Suppressor macrophage treated with lipopolysaccharide for 1 hour (primary cell): ENCODE measurements at places on chromosomes 2 and 18.

- peak; percentile 90 for DNase-seq
Observed at GRCh38 chr18:10499230-10499629, 26.6 kb upstream of the NAPG start.

DNA sequence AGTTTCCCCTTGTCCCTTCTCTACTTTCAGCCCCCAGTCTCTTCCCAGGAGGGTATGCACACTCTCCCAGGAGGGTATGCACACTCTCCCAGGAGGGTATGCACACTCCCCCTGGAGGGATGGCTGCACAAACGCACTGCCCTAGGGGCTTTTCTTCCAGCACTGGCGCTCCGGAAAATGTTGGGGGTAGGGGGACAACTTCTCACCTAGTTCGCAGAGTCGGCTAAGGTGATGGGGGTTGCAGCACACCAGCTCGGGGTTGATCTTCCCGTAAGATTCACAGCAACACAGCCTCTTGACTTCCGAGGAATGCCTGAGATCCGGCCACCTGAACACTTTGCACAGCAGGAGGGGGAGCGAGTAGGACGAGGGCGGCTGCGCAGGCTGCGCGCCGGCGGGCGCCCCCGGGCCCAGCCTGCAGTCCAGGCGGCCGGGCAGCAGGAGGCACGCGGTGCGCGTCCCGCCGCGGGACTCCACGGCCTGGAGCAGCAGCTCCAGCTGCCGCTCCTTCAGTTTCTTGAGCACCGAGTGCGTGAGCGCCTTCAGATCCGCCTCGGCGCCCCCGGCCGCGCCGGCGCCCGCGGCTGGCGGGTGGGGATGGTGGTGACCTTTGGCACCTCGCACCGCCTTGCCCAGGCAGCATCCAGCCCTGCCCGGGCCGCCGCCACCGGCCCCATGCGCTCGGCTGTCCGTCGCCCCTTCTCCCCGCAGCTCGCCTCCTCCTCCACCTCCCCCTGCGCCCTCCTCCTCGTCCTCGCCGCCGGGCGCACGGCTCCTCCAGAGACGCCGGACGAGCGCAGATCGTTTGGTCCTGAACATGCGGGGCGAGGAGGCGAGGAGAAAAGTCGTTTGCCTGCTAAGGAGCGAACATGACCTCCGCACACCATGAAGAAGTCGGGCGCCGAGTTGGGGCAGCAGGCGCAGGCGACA is 894 bp downstream of the SMAD7 start:
- DNase-seq: peak; percentile 67

- DNase-seq: no peak
Observed at GRCh38 chr2:175838979-175839378, 163.1 kb downstream of the LNPK start.

DNA sequence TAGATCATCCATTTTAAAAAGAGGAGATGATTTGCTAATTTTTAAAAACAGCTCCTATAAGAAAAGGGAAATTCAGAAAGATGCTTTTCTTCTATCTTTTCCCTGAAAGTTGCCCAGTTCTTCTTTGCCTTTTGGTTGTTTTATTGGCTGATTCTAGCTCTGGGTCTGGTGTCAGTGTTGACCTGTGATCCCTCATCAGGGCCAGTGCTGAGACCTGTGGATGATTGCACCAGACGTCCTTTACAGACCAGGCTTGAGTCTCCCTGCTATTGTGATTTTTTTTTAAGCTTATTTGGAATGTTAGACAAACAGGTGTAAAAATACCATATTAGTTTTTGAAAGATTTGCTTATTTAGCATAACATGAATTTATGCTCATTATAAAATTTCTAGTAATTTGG is 88.2 kb downstream of the ACSL3 start:
- DNase-seq: no peak

- no peak for DNase-seq
Observed at GRCh38 chr2:113867571-113867970, 22.3 kb upstream of the ACTR3 start.
